Muscle of back (tissue), 13 donors: ENCODE measurements at places on chromosomes 11 and 22.

- no peak for DNase-seq
Observed at GRCh38 chr11:7667460-7667859, 5.8 kb downstream of the CYB5R2 start.

GRCh38 chr11:75149766-75150465 is 991 bp upstream of the SLCO2B1 start:
- no peak for DNase-seq

- no peak for DNase-seq
Observed at GRCh38 chr11:17735818-17736578, 1.4 kb downstream of the KCNC1 start.

GRCh38 chr22:30628491-30628890 is 7.1 kb upstream of the SLC35E4 start:
- no peak for DNase-seq

DNA sequence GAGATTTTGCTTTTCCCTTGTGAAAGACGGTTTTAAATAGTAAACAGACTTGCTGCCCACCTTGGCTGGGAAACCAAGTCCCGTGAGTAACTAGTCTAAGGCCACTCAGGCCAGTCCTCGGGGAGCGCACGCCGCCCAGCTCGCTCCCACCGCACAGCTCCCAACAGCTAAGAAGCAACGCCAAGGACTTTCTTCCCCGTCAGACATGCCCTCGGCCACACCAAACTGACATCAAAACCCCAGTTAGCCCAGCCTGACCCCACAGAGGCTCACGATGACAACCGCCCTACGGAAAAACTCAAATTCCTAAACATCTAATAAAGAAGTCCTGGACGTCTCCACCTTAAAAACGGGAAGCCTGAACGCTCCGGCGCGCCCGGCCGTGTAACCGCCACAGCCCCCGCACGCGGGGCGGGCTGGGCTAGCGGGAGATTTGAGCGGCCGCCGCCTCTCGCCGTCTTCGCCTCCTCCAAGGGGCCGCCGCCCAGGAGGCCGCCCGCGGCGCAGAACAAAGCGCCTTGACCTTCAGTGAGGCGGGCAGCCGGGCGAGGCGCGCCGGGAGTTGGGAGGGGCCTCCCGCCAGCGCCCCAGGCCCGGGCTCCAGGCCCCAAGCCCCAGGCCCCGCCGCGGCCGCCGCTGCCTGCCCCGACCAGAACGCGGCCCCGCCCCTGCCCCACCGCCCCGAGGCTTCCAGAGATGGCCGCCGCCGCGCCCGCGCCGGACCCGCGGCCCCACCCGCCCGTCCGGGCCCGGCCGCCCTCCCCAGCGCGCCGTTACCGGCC is 486 bp downstream of the NAP1L4 start:
- peak; percentile 85 for DNase-seq

GRCh38 chr11:110286298-110287040 is 9.9 kb downstream of the RDX start:
- no peak for DNase-seq

GRCh38 chr11:42960521-42961088 is 351.2 kb upstream of the API5 start:
- no peak for DNase-seq
